ENCODE measurements at places on chromosomes 2 and 18.

DNA sequence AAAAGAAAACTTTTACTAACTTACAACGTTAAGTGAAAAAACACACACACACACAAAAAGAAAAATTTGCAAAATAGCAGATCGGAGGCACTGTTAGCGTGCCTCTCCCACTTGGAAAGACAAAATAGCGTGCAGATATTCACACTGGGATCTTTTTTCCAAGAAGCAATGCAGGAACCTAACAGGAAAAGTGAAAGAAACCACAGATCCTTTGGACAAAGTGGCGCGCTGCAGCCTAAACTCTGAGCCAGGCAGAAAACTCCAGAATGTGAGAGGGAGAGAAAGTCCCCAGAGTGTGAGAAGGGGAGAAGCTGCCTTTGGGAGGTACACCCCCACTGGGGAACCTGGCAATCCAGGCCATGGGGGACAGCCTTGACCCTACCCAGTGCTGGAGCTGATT lies 70.7 kb upstream of the SERPINE2 start:
- no peak for DNase-seq

- no peak for DNase-seq
Observed at GRCh38 chr2:209426432-209426831, 2.6 kb downstream of the MAP2 start.

DNA sequence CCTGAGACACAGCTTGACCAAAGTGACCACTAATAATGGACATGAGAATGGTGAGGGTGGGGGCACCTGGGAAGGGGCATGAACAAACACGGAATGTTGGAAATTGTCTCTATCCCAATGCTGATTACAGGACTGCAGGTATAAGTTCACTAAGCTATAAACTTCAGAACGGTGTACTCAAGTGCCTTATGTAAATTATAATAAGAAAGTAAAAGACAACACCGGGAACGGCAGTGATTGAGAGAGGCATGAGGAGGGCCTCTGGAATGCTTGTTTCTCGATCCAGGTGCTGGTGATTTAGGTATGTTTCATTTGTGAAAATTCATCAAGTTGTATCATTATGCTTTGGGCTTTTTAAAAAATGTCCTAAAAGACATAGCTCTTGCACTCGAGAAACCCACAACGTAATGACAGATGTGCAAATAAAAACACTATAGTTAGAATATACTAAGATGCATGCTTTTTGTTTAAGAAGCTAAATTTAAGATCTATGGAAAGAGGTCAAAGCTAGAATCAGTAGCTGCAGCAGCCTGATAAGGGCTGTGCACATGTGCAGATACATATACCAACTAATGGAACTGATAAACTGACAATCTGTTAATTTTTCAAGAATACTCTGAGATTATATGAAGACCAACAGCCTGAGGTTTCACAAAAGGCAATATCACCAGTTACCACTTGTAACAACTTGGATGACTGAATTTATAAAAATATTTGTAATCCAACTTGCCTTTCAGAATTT lies 7.6 kb downstream of the HIBCH start:
- no peak for DNase-seq

DNA sequence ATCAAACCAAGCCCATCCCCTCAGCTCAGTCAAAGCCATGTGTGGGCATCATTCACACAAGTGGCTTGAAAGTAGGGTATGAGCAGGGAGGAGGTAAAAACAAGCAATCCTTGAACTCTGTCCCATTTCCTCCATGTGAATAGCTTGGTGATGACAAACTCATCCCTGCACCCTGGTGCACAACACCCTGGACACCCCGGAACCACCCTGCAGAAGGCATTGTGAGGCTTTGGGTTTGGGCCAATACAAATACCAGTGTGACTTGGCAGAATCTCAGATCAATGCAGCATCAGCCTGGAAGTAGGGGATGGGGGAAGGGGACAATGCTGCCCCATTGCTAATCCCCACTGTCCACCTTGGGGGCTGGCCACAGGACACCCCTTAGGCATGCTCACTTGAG lies 28.6 kb downstream of the TGFA start:
- no peak for DNase-seq

GRCh38 chr2:46317094-46317486 lies 19.9 kb downstream of the EPAS1 start:
- DNase-seq = no peak

GRCh38 chr2:235215248-235215647 lies 263.4 kb downstream of the SH3BP4 start:
- DNase-seq = no peak

DNA sequence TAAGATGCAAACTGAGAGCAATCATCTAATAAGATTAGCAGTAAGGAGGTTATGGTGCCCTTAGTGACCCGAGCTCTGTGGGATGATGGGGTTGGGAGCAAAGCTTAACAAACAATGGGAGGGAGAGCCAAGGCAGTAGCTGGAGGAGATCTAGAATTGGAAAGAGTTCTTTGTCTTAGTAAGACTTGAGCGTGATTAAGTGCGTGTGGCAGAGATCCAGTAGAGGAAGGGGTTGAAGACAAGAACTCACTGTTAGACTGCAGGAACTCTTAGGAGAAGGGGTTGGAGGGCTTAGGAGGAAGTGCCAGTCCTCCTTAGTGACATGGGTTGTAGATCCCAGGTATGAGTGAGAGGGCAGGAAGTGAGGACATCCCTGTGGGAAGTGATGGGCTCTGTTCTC lies 184.7 kb downstream of the GFPT1 start:
- DNase-seq = no peak

Data from stimulated activated CD4-positive, alpha-beta T cell treated with anti-CD3 and anti-CD28 coated beads, Interleukin-4, amount 100 ng/mL, for 48 hours (primary cell).